ENCODE measurements at places on chromosomes 5 and 9.

DNA sequence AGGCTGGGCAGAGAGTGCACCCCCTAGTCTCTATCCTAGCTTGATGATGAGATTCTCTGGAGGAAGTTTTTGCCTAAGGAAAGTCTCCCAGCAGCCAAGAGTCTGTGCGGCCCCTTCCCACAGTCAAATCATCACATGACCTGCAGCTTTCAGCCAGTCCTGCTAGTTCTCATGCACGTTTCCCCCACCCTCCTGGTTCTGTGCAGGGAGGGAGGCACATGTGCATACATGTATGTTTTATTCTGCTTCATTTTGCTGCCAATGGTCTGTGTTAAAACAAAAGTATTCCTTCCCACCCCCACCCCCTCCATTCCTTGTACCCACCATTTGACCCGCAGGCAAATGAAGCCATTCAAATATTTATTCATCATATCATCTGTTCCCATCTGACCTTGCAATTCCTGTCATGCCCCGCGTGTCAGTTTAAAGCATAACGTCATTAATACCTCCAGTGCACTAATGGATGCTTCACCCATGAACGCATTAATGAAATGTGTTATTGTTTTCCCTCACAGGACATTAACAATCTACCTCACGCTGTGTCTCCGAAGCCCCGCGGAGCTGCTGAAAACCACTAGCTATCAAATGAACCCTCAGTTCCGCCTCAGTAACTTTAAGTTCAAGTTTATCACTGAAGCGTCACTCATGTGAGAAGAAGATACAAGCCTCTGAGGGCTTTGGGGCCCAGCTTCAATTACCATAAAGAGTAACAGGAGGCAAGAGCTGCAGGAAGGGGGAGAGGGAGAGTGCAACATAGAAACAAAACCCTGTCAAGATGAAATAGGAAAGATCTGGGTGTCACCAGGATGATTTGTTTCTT is 139.6 kb downstream of the RASEF start:
- no peak for DNase-seq

DNA sequence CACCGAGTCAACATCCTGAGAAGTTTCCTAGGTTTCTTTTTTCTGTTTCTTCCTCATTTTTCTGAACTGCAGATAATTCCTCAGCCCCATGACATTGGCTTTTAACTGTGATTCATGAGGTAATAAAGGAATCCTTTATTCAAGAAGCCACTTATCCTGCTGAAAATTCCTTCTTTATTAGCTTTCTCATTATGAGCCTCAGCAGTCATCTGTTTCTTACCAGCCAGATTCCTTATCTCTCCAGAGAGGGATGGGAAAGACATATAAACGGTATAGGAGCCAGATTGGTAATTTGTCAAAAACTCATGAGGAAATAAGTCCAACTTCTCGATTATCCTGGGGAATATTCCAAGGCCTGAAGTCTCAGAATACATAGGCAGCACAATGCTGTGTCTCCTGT is 465.4 kb downstream of the ICE1 start:
- no peak for DNase-seq

- DNase-seq = no peak
Observed at GRCh38 chr5:113181853-113182490, 205.4 kb downstream of the DCP2 start.

- DNase-seq = no peak
Observed at GRCh38 chr9:2603621-2604020, 18.0 kb upstream of the VLDLR start.

DNA sequence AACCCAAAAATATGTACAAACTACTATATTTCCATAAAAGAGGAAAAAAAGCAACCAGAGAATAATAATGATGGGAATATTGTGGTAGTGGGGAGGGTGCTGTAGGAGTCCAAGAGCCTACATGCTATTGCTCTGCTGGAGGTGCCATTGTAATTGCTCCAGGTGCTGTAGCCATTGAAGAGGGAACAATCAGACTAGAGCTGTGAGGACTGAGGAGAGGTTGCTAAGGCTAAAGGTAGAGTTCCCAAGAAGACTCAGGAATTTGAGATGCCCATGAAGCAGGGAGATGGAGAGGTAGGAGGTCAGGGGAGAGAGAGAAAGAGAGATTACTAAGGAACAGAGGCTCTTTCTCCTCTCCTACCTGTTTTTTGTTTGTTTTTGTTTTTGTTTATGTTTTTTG is 394.0 kb downstream of the DMRTA1 start:
- no peak for DNase-seq

- DNase-seq = no peak
Observed at GRCh38 chr9:91276513-91276912, 85.2 kb downstream of the AUH start.

DNA sequence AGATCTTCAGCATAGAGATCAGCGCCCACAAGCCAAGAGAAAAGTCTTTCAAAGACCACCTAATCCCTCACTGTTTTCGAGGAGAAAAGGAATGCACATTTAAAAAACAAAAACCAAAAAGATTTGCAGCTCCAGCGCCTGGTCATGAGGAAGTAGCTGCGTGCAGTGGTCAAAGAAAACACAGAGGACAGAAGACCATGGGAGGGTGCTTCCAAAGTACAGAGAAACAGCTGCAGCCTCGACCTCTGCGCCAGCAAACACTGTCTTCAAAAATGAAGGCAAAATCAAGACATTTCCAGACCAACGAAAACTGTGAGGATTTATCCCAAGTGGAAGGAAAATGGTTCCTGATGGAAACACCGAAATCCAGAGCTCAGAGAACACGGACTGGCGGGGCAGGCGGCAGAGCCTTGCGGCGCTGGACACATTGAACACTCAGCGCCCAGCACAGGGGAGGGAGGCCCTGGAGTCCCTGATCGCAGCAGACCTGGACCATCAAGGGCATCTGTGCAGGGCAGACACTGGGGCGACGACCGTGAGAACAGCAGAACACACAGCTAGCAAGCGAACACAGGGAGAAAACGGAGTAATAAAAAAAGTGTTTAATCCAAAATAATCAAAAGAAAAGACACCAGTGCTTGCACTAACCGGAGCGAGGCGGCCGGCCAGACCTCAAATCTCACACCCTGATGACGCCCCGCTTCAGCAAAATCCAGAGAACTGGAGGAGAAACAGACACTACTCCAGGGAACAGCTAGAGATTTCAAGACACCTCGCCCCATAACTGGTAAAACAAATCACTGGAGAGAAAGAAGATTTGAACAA is 12.6 kb upstream of the SLC12A7 start:
- DNase-seq = no peak

DNA sequence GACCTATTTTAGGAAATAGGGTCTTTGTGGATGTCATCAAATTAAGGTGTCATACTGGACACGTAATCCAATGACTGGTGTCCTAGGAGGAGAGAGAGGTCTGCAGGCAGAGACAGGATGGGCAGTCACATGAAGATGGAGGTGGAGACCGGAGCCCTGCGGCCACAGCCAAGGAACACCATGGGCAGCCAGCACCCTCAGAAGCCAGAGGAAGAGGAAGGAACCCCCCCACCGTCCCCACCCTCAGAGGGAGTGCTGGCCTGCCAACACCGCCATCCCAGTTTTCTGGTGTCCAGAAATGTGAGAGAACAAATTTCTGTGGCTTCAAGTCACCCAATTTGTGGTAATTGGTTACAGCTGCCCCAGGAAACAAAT is 88.3 kb downstream of the NSUN2 start:
- DNase-seq = no peak

- no peak for DNase-seq
Observed at GRCh38 chr5:128290152-128290858, 206.7 kb downstream of the SLC12A2 start.

DNA sequence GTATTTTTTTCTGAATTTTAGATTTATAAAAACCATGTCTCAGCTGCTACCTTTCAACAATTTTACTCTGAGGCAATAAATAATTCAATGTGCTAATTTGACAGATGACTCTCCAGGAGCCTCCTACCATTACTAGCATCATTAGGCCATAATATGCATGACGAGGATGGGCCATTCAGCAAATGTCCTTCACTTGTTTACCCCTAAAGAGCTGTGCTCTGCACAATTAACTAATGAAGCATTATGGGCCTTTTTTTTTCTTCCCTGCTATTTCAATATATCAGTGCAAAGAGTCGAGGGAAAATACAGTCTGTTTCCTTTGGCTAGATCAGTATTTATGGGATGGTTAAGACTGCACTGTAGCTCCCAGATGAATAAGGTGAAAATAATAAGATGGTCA is 627.2 kb downstream of the ISL1 start:
- no peak for DNase-seq

- no peak for DNase-seq
Observed at GRCh38 chr5:95229646-95230045, 55.2 kb downstream of the MCTP1 start.

DNA sequence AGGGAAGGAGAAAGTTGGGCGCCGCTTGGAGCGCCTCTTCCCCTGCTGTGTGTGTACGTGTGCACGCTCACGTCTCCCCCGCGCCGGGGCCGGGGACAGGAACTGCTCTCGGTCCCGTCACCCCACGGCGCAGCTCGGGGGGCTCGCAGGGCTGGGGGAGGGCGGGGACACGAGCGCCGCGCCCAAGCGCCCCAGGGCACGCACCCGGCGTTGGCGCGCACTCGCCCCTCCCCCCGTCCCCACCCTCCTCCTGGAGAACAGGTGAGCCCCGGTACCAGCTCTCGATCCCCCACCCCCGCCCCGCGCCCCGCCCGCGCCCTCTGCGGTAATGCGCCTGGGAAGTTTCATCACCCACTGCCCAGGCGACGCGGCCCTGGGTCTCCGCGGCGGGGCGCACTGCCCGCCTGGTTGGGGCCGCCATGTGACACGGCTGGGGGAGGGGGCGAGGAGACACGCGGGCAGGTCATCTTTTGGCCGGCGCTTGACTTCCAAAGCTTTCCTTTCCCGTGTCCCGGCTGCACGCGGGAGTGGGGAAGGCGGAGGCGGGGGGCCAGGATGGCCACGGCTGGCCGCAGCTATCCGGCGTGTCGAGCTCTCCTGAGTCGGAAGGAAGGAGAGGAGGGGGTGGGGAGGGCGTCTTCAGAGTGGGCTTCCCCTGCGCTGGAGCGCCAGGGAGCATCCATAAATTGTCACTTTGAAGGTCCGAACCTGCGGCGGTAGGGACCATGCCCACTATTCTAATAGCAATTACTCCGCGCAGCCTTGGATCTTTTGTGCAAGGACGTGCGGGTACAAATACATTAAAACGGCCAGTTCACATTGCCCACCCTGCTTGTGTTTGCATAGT is 1.5 kb upstream of the STC2 start:
- DNase-seq = peak; percentile 68

GRCh38 chr5:118605761-118606160 is 382.6 kb downstream of the DTWD2 start:
- no peak for DNase-seq

DNA sequence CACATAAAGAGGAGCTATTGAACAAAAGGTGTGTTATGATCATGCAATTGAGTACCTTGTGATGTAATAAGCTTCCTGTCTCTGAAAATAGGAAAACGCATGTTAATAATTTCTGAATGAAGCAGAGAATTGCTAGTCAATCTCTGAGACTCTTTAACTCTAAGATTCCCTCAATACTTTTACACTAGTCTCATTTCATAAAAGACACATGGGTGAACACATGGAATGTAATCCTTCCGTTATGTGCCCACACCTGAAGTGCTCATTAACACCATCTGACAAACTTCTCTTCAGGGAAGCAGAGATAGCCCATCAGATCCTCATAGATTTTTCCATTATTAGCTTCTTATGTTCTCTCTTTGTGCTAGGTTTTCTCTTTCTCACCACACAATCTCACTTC is 182.4 kb downstream of the TLR4 start:
- DNase-seq = no peak

Measured in KBM-7 (cell line).